ENCODE measurements at places on chromosomes 3 and 15.

GRCh38 chr3:126307591-126308393 lies 49.4 kb downstream of the KLF15 start:
- DNase-seq, result no peak

- no peak for DNase-seq
Observed at GRCh38 chr3:146241523-146242240, 9.2 kb downstream of the PLSCR4 start.

- no peak for DNase-seq
Observed at GRCh38 chr3:160010578-160010977, 21.9 kb downstream of the IL12A start.

DNA sequence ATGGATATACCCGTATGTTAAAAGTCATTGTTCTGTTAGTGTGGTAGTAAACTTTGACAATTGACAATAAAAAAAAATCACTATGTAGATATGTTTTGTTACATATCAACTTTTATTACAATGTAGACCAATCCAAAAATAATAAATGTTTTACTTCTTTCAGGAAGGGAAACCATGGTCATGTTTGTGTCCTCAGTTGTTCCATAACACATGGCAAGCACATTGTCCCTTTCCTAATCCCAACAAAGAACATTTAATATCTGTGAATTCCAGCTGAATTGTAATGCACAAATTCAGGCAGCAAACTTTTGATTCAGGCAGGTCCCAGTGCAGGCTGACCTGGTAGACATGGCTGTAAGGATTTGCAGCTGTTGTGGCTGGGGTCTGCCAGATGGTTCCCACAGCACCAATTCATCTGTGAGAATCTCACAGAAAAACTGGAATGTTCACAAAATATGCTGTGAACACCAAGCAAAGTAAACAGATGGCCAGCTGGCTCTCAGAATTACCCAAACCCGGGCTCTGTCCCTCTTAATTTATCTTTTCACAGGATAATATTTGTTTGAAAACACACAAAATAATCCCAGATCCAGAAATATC lies 1.9 kb upstream of the SPG21 start:
- DNase-seq, result no peak

- no peak for DNase-seq
Observed at GRCh38 chr3:127865941-127866340, 43.6 kb upstream of the MGLL start.

GRCh38 chr3:104810896-104811295 lies 555.8 kb upstream of the ALCAM start:
- no peak for DNase-seq

GRCh38 chr3:7841451-7841850 lies 660.2 kb upstream of the LMCD1 start:
- no peak for DNase-seq

- DNase-seq, result no peak
Observed at GRCh38 chr15:77144026-77144425, 73.1 kb upstream of the TSPAN3 start.

DNA sequence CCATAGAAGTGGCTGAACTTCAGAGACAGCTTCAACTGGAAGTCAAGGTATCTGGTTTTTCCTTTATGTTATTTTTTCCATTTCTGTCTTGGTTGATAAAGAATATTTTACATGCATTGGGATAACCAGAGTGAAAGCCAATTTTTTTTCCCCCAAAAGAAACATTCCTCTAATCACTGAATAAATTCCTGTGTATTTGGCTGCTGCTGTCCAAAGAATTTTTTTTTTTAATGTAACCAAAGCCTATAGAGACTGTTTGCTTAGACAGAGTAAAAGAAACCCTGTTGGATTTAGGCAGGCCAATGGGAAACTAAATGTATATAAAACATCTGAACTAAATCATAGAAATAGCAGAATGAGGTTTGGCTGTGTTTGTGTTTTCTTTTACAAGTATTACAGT lies 75.2 kb downstream of the CGNL1 start:
- DNase-seq, result no peak

GRCh38 chr3:26280517-26280916 lies 342.1 kb upstream of the LRRC3B start:
- DNase-seq, result no peak

GRCh38 chr3:66618066-66618465 lies 117.2 kb upstream of the LRIG1 start:
- no peak for DNase-seq

- DNase-seq, result no peak
Observed at GRCh38 chr3:60046210-60046609, 996.4 kb upstream of the CFAP20DC start.
